NCI-H82 (cell line): ENCODE measurements at places on chromosomes 5 and 9.

- DNase-seq = no peak
These were observed 299.5 kb downstream of the MEF2C start for GRCh38 chr5:88583471-88583870.

DNA sequence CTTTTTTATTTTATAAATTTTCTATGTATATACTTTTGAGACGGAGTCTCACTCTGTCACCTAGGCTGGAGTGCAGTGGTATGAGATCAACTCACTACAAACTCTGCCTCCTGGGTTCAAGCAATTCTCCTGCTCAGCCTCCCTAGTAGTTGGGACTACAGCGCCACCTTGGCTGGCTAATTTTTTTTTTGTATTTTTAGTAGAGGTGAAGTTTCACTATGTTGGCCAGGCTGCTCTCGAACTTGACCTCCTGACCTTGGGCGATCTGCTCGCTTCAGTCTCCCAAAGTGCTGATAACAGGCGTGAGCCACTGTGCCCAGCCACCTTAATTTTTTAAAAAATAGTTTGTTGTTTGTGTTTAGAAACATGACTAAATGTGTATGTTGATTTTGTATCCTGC, 76.6 kb downstream of the FBXO4 start:
- DNase-seq = no peak

DNA sequence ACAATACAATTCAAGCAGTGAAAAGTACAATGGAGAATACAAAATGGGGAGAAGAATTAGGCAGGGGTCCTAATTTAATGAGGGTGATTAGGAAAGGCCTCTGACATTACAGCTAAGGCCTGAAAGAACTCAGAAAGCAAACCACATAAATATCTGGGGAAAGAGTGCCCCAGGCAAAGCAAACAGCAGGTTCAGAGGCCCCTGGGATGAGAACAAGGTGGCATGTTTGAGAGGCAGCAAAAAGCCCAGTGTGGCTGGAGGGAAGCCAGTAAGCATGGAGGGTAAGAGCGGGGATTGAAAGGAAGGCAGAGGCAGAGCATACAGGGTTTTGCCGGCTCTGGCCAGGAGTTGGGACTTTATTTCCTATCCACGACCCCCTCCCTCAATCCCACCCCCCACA, 33.4 kb upstream of the VDAC1 start:
- no peak for DNase-seq

DNA sequence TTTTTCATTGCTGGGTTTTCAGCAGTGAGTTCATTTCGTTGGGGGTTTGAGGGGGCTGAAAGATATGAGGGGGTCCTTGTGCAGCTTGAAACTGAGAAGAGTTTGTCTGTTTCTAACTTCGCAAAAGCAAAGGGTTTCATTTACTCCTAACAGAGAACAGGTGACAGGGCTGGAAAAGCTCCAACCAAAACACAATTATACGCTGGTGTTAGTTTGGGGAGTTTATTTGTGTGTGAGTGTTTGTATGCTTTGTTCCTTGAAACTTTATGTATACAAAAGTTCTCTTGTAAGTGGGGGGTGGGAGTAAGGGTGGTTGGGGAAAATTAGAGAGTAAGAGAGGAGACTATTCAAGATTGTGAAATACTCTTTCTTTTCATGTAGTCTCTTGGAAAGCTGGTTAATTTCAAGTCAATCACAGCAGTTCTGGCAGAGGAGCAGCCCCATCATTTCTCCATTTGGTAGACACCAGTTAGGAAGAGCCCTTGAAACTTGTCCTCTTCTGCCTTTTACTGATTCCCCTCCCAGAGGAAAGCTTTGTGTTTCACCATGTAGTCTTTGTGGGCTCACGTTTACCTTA, 881 bp downstream of the TNFAIP8 start:
- no peak for DNase-seq

GRCh38 chr9:20466328-20467008, 155.8 kb downstream of the MLLT3 start:
- DNase-seq = no peak

DNA sequence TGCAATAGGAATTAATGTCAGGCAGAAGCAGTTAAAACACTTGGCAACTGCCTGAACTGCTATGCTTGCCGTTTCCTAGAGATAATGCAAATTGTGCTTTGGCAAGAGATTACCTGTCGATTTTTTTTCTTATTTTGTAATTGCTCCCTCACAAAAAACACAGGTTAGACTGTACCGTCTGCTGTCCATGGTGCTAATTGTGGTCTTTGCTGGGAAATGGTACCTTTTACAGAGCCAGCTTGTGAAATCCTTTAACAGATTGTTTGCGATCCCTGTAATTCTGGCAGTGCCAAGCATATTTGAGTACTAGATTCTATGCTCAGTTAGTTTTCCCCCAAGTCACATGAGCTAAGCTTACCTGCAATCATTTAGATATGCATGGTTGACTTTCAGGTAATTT, 2125.8 kb upstream of the WWC1 start:
- DNase-seq = no peak

- no peak for DNase-seq
These were observed 173.5 kb downstream of the GLIS3 start for GRCh38 chr9:4126184-4126865.

DNA sequence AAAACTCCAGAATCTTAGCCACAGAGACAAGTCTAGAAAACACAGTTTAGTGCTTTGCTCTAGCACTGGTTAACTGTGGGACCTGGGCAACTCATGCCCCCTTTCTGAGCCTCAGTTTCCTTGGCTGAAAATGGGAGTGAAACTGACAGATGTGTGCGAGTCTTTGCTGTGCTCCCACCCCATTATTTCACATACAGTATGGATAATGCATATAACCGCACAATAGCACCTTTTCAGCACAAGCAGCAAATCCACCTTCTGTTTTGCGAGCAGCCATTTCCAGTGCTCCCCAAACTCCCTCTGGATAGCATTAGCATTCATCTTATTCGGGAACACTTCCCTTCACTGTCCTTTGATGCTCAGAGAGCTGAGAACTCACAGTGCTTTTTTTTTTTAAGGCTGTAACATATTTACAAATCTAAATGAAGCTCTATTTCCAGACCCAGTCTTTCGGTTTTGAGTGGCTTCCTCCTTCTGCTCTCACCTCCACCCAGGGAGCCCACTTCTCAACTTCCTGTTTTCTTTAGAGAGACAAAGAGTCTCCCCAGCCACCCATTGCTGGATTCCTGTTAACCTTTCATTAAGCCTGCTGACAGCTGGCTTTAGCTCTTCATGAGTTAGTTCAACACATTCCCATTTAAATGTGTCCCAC, 49.2 kb downstream of the TIMD4 start:
- peak; percentile 25 for DNase-seq

DNA sequence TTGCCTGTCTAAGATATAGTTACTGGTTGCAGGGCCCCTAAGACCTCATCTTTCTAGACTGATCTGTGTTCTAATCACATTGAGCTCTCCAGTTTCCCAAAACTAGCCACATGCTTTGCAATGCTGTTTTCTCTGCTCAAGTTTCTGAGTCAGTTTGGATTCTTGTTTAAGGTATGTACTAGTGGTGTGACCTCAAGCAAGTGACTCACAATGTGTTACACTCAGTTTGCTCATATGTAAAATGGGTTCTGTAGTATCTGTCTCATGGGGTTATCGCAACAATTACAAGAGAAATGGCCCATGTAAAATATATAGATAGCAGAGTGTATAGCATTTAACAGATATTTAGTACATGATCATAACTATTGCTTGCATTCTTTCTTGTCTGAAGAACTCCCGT, 153.1 kb upstream of the ELL2 start:
- no peak for DNase-seq

GRCh38 chr9:94644543-94644942, 5.2 kb upstream of the FBP1 start:
- no peak for DNase-seq

DNA sequence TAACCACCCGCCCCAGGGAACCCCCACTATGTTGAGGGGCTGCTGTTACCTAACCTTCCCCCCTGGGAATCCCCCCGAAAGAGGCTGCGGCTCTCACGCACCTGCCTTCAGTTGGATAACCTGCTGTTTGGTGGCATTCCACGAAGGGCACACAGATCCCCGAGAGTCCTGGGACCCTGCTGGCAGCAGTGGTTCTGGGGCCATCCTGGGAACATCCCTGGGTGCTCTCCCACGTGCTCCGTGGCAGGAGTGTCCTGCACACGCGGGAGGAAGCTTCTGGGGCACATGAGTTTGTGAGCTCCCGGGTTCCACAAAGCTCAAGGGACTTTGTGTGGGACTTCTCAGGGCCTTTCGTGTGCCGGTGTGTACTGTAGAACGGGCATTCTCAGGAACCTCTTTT, 102.3 kb downstream of the RXRA start:
- no peak for DNase-seq

GRCh38 chr9:13993632-13994185, 320.2 kb downstream of the NFIB start:
- no peak for DNase-seq

DNA sequence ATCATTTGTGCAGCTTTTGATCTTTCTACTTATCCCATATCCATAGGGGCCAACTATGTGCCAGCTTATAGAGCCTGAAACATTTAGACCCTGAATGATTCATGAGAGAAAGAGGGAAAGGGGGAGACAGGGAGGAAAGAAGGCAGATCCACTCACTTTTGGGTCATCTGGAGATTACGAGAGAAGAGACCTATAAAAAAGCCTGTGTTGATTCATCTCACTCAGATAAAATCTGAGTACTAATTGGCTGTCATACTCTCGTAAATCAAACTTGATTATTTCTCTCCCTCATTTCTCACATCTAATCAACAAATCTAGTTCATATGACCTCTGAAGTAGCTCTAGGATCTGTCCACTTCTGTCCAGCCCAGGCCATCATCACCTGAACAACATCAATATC, 137.1 kb downstream of the ARL15 start:
- DNase-seq = no peak

DNA sequence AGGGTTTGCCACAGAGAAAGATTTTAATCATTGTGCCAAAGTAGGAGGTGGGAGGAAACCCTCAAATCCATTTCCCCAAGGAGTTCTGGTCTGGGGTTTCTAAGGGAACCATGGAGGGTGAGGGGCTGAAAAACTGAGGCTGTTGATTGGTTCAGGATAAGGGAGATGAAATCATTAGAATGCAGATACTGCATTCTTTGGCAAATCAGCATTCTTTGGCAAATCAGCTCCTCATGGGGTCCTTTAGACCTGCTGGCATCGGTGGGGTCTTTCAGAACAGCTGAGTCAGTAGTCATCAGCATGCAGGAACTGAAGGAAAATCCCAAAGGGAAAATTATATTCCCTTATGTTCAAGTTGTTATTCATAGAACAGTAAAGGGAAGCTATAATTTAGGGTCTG, 585.5 kb downstream of the ISL1 start:
- no peak for DNase-seq

GRCh38 chr9:88998503-88998902, 7.2 kb downstream of the S1PR3 start:
- no peak for DNase-seq

- peak; percentile 62 for DNase-seq
These were observed 55.4 kb downstream of the STK32A start for GRCh38 chr5:147290261-147290660.

DNA sequence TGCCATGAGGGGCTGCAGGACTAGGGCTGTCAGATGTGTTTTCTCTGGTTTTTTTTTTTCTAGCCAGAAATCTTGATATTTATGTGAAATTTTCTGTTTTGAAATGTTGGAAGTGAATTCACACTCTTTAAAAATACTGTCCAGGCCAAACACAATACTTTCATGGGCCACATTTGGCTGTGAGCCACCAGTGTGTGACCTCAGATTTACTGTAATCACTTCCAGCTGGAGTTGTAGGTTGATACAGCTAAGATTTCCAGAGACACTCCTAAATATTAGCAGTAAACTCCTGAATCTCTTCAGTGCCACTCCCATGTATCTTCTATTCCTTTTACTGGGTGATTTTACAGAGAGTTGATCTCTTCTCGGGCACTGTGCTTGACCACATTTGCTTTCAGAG, 92.2 kb upstream of the CKMT2 start:
- DNase-seq = no peak

DNA sequence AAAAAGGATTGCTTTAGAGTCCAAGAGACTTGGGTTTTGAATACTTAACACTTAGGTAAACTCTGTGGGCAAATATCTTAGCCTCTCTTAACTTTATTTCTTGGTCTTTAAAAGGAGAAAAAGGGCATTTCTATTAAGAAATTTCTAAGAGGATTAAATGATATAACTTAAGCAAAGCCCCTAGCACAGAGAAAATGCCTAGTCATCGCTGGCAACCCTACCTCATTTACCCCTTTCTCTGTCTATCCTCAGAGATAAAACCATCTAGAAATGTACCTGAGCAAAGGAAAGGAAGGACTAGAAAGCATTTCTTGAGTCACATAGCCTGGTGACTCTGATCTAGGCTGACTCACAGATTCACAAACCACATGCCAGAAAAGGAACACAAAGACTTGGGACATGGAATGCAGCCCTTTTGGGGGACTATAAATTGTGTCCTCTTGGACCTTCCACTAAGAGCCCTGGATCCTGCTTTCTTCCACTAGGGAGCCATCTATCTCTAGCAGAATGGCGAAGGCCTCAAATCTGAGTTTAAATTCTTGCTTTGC, 120.6 kb downstream of the FOXD1 start:
- DNase-seq = no peak

- peak; percentile 66 for DNase-seq
These were observed 138.8 kb upstream of the COL5A1 start for GRCh38 chr9:134502809-134503211.

GRCh38 chr5:133932441-133933168, 35.8 kb downstream of the C5orf15 start:
- no peak for DNase-seq

DNA sequence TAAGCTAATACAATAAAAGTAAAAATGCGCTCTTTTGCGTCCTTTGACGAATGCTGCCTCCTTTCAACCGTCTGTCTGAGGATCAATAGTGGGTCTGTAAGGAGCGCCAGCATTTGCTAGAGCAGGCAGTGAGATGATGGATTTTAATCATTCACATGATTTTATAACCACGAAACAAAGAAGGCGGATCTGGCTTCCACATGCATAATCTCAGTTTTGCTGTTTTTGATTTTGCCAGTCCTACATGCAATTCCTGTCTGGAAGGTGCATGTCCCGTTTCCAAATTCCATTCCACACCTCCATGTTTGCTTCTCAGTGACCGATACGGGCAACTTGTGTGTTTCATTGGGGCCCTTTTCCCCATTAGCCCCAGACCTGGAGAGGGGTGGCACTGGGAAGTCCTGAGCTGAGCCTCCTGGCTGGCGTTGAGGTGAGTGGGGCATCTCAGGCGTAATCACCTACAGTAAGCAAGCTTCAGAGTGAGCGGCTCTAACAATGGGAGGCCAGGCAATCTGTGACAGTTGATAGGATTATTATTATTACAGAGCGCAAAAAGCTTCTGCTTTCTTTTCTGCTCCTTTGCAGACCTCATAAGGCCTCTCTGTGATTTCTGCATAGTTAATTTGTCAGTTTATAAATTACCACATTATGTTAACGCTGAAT, 405.4 kb downstream of the ZSWIM6 start:
- peak; percentile 28 for DNase-seq

GRCh38 chr5:148179234-148179824, 11.0 kb downstream of the SPINK14 start:
- DNase-seq = peak; percentile 71

- peak; percentile 94 for DNase-seq
These were observed 592 bp downstream of the TUBB4B start for GRCh38 chr9:137241490-137242268.

DNA sequence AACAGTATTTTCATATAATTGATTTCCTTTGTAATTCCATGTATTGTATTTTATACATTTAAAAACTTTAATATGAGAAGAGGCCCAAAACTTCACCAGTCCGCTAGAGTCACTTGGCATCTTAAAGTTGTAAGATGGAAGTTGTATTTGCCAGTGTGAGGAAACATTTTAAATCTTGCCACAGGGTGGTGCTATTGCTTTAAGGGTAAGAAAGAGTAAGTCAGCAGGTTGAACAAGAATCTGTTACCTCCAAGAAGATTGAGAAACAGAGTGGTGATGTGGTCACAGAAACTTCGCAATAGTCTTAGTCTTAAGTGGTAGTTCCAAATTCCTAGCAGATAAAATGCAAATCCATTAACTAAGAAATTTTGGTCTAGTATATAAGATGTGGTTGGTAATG, 39.8 kb upstream of the RANBP6 start:
- DNase-seq = peak; percentile 77
